ENCODE measurements at places on chromosomes 6 and 20.

DNA sequence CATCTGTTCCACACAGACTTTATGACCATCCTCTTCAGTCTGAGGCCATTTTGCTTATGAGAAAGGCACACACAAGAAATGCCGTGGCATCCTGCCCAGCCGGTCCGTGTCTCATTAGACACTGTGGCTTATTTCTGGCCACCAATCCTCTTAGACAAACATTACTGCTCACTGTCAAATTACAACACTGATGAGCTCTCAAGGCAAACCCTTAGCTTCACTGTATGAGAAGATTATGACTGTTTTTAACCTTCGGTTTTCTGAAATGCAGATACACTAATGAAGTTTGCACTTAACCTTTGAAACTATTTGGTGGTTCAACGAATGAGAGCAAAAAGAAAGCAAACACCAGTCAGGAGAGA is 50.5 kb upstream of the DST start:
- no peak for DNase-seq

GRCh38 chr20:20837574-20838021 is 125.2 kb upstream of the RALGAPA2 start:
- DNase-seq = no peak

GRCh38 chr20:25525867-25526266 is 59.5 kb downstream of the NINL start:
- DNase-seq = no peak

GRCh38 chr6:43883847-43884651 is 114.0 kb downstream of the VEGFA start:
- no peak for DNase-seq

GRCh38 chr20:8115436-8115835 is 16.6 kb upstream of the PLCB1 start:
- no peak for DNase-seq

- DNase-seq = no peak
Measured at GRCh38 chr6:313917-314316, 21.6 kb downstream of the DUSP22 start.

DNA sequence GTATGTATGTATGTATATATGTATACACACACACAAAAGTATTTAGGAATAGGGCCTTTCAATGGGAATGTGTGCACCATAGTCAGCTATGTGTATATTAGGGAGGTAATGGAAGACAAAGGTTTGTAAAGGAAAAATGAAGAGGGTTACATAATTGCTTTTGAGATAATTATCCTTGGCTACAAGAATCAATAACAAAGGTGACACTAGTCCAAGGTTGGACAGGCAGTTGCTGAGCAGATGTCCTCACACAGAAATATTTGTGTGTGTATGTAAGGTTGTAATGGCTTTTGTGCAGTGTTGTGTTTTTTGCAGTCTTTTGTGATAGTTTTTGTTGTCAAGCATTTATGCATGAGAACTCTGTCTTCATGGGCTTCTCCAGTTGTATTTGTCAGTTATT is 157.9 kb upstream of the MARCKS start:
- DNase-seq = no peak

DNA sequence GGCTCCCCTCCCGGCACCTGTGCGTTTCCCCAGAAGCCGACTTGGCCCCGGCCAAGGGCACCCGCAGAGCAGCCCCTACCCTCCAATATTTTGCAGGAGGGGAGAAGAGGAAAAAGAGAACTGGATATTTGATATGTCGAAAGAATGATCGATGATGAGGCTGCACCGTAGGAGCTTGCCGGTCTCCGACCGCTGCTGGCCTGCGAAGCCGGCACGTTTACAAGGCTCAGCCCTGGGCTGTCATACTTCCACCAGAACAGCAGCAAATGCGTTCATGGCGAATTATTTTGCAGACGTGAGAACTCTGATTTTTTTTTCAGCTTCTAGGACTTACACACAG is 296.7 kb downstream of the TFAP2C start:
- DNase-seq = no peak

DNA sequence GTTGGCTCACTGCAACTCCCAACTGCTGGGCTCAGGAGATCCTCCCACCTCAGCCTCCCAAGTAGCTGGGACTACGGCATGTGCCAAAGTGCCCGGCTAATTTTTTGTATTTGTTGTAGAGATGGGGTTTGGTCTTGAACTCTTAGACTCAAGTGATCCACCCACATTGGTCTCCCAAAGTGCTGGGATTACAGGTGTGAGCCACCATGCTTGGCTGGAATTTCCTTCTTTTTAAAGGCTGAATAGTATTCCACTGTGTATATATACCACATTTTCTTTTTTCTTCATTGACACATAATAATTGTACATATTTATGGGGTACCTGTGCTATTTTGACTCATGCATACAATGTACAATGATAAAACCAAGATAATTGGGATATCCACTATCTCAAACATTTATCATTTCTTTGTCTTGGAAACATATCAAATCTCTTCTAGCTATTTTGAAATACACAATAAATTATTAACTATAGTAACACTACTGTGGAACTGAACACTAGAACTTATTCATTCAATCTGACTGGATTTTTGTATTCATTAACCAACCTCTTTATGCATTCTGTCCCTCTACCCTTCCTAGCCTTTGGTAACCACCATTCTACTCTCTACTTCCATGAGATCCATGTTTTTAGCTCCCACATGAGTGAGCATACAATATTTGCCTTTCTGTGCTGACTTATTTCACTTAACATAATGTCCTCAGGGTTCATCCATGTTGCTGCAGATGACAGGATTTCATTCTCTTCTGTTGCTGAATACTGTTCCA is 7.8 kb downstream of the MDC1 start:
- DNase-seq = no peak

DNA sequence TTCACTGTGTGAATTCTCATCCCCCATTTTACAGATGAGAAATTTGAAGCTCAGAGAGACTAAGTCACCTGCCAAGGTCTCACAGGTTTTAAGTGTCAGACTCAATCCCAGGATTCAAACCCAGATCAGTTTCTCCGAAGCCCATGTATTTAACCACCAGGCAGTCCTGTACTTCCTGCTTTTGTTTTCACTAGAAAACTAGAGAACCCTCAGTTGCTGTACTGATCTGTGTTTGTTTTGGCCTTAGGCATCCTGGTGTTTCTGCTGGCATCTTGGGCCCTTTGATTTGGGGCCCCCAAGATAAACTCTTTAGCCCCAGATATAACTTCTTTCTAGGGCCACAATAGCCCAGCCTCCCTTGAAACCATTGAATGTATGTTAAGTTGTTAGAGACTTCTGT is 36.5 kb downstream of the PPP1R16B start:
- DNase-seq = no peak

DNA sequence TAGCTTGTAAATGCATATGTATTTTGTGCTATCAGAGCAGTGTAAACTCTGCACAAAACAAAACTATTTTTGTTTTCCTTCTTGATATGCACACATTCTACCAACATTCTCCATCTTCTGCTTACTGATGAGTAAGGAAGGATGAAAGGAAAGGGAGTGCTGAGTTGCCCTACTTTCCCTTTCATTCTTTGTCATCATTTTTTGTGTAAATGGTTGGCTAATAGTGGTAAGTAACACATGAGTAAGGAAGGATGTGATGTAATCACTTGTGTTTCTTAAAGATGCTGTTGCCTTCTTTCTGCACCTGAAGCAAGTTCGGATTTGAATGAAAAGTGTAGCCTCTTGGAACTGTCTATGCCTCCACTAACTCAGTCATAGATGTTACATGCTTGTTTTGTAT is 4.6 kb upstream of the REV3L start:
- no peak for DNase-seq

DNA sequence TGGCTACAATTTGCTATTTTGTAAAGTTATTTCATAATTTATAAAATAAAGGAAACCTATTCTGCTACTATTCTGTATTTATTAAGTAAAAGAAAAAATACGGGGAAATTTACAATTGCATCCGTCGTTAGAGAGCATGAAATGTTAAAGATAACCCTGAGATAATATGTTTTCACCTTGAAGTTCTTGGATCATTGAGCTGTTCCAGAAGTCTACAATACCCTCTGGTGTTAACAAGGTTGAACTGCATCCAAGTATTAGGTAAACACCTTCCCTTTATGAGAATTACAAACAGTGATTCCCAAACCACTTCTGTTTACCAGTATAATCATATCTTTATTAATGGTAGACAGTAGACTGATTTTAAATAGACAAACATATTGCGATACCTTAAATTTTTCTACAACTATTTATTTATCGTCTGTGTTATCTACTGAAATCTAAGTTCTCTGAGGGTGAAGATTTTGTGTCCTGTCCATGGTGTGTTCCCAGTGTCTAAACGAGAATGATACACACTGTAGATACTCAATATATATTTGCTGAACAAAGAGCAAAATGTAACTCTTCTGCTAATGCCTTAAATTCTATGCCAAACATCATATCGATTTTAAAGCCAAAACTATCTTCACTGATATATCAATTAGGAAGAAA is 28.2 kb downstream of the TBC1D32 start:
- DNase-seq = no peak

DNA sequence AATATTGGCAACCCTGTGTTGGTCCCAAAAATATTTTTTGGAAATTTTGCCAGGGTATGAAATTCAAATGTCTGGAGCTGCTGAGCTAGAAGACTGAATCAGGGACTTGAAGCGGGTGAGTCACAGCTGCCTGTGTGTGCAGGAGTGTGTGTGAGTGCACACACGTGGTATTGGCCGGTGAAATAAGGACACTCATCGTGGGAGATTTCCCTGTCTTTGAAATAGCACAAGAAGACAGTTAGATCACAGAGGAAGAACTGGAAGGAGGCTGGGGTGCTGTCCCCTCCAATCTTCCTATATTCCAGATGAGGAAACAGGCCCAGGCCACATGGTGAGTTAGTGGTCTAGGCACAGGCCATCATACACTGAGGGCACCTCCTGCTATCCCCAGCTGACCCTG is 123.8 kb upstream of the MLN start:
- no peak for DNase-seq

DNA sequence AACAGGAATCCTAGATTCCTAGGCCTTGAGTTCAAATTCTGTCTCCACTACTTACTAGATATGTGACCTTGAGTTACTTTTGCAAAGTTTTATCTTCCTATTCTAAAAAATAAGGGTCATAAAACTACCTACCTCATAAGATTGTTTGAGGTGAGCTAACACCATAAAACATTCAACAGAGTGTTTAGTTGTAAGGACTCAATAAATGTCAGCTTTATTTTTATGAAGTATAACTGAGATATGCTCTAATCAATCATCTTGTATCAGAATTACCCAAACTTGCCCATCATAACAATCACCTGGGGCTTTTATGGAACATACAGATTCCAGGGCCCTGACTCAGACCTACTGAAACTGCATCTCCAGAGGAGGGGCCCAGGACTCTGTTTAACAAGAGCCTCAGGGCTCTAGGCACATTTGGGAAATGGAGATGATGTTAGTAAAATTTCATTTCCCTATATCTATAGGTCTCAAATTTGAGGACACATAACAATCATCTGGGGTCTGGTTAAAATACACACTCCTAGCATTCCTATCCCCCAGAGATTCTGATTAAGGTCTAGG is 35.5 kb upstream of the MRAP2 start:
- DNase-seq = no peak

- DNase-seq = no peak
Measured at GRCh38 chr20:24951536-24952083, 2.5 kb downstream of the CST7 start.

GRCh38 chr6:100311707-100312251 is 152.9 kb downstream of the SIM1 start:
- DNase-seq = no peak

DNA sequence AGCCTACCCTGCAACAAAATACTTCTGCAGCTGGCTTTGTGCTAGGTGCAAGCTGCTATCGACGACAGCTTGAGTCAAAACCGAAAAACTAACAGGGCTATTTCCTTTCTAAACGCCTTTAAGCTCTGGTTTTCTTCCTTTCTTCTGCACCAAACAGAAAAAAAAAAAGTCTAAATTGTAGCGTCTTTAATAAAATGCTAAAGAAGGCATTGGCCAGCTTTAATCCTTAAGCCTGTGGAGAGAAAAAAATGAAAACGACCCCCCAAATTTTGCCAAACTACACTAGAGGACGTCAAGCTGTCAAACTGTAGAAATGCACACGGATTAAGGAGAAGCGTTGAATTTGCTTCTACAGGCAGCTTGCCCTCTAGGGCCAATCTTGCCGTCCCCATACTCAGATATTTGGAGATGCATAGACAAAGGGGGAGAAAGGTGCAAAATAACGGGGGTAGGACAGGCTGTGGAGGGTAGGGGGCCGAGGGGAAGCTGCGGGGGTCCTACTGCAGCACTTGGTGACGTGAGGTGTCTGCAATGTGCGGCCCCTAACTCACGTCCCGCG is 1.4 kb upstream of the NRN1 start:
- DNase-seq = no peak

- no peak for DNase-seq
Measured at GRCh38 chr6:161010418-161010817, 18.8 kb downstream of the MAP3K4 start.

Measured in activated T-helper 1 cell treated with Interleukin-2 at 50 U/mL for 16 hours (primary cell).